ENCODE measurements at places on chromosomes 6 and 20. TPM values are rescaled to one million over a fixed set of nuclear protein-coding genes. Genes with fewer than 3 reads are reported as not detected.

DNA sequence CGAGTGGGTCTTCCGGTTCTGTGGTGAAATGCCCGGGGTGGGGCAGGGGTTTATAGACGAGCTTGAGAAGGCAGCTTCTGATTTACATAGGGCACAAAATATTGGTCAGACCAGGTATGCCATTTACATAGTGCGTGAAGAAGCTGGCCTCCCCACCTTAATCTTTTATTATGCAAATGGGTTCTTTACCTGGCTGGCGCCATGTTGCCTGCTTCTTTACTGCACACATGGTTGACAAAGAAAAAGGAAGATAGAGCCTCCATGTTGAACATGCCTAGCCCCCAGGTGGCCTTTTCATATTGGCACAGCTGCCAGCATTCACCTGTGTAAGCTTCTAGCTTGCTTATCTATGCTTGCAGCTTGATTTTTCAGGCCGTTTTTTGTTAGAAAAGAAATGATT lies 276.2 kb downstream of the PHACTR1 start:
- DNase-seq, result no peak

Gene TRIM15
- 0.14 TPM for polyA plus RNA-seq

GRCh38 chr20:15491575-15491974 lies 1081.7 kb downstream of the KIF16B start:
- DNase-seq, result no peak

DNA sequence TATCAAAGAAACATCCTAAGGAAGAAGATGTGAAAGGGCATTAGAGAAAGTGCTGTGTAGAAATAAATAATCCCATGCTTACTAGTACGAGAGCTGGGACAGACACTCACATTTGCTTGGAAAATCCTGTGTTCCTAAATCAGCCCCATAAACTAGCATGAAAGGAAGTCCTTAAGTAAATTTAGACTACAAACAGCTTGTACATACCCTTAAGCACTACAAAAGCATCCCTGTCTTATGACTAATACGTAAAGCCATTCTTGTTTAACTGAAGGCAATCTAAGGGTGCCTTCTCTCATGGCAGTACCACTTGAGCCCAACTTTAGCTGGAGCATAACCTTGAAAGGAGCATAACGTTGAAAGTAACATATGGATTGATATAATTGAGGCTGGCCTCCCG lies 15.4 kb upstream of the FOXQ1 start:
- no peak for DNase-seq

Gene CLDN20
- 1.4 TPM for polyA plus RNA-seq

DNA sequence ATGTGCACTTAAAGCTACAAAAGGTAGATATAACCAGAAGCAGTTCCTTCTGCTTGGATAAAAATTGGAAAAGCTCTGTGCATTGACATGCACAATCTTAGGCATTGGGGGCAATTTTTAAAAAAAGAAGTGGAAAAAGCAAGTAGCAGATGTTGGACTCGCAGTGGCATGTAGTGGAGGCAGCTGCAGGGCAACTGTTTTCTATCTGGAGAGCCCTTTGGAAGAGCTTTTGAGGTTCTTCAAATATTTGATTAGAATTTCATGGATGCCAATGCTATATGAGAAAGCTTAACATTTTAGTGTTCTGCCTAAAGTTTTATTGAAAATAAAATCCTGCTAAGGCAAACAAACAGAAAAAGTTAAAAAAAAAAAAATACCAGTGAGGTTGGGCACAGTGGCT lies 388.3 kb upstream of the RNF217 start:
- DNase-seq, result no peak

GRCh38 chr20:647479-648019 lies 5.5 kb downstream of the SRXN1 start:
- no peak for DNase-seq

Gene POPDC3
- polyA plus RNA-seq, result 0.19 TPM

Gene SLC44A4
- polyA plus RNA-seq, result 82.8 TPM

Gene ECT2L
- polyA plus RNA-seq, result 0.20 TPM

GRCh38 chr6:2543321-2543720 lies 207.4 kb downstream of the MYLK4 start:
- no peak for DNase-seq

DNA sequence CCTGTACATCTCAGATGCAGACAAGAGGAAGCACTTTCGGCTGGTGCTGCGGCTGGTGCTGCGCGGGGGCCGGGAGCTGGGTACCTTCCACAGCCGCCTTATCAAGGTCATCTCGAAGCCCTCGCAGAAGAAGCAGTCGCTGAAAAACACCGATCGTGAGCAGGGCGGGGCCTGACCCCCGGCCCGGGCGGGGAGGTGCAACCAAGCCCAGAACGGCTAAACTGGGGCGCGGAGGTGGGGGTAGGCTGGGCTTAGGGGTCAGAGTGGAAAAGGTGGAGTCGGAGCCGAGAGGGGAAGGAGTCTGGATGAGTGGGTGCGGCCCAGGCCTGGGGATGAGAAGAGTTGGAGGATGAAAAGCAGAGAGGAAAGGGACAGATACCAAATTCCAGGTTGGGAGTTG lies 4.1 kb upstream of the MATN4 start:
- DNase-seq, result no peak

- DNase-seq, result no peak
These were observed 101.5 kb downstream of the POPDC3 start for GRCh38 chr6:105078386-105078708.

DNA sequence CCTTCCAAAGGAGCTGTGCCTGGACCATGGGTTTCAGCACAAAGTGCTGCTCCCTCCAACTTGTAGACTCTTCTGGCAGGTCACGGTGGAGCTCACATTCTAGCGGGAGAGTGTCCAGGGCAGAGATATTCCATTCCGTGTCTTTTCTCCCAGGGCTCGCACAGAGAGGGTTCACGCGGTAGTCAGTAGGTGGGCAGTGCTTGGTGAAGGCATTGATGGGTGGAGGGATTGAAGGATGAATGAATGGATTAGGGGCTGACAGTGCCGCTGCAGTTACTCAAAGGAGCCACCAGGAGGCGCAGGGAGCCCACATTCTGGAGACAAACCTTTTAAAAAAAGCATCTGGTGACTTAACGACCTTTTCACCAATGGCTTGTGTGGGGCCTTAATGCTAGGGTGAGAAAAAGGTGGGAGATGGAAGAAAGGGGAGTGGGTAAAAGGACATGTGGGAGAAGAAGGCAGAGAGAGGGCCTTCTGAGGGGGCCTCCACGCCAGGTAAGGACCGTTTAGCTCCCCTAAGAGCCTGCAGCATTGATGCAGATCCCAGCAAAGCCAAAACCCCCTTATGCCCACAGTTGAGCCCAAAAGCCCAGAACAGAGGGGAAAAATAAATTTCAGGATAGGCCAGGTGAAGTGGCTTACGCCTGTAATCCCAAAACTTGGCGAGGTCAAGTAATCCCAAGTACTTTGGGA lies 17.5 kb upstream of the FAM110A start:
- no peak for DNase-seq

DNA sequence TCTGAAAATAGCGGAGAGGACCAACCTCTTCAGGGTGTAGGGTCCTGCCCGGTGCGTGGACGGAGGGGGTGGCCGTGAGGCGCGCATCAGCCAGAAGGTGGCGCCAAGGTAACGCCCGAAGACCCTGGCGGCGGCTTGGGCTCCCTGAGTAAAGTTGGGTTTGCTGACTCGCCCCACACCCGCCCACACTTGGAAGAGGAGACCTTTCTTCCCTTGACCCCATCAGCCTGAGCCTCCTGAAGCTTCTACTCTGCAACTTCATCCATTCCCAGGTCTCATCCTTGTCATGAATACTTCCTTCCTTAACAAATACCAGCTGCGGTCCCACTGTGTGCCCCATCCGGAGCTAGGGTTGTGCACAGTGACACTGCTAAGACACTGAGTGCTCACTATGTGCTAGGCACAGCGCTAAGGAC lies 14.6 kb downstream of the CD40 start:
- DNase-seq, result peak; percentile 38

- no peak for DNase-seq
These were observed 70.6 kb upstream of the DST start for GRCh38 chr6:56713254-56713672.

GRCh38 chr20:50691573-50692551 lies 520 bp upstream of the RIPOR3 start:
- no peak for DNase-seq

GRCh38 chr6:126620719-126621118 lies 280.8 kb downstream of the CENPW start:
- DNase-seq, result no peak

DNA sequence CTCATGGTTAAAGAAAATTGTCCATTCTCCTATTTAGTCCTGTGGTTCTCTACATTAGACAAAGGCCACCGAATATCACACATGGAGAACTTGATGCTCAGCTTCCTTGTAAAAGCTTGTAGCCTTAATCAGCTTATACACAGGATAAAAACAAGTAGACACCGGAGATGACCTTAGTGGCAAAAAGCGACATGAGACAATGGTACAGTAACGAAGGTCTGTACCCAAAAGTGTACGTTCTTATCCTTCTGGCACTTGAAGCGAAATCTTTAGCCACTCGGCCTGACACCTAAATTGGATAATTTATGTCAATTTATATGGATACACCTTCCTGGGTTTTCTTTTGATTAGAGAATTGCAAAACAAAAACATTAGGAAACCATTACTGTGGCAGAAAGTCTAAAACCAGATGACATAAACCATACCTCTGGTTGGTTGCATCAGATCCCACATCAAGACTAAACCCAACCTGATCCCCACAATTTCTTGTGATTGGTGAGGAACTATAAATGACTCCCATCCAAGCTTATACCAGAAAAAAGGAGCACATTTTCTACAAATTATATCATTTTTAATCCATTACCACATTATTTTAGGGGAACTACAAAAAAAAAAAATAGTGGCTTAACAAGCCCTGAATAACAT lies 6.1 kb downstream of the RBM39 start:
- DNase-seq, result no peak

DNA sequence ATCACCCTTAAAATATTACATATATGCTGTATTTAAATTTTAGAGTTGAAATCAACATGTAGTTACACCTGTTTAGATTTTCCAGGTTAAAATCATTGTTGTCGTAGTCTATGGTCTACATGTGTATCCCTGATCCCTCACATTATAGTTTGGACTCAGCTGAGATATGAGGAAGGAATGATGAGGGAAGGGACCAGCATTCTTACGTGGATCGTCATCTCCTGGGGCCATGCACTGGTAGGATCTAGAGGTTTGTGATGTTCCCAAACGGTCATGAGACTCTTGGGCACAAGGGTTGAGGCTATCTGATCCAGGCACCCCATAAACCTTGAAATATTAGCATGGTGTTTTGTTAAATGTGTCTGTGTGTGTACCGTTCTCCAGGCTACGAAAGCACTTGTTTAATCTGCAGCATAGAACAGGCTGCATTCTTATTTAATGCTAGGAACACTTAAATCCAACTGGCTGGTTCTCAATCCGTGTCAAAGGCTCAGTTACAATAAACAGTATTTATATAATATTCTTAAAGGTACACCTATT lies 55.4 kb downstream of the IPCEF1 start:
- DNase-seq, result no peak

DNA sequence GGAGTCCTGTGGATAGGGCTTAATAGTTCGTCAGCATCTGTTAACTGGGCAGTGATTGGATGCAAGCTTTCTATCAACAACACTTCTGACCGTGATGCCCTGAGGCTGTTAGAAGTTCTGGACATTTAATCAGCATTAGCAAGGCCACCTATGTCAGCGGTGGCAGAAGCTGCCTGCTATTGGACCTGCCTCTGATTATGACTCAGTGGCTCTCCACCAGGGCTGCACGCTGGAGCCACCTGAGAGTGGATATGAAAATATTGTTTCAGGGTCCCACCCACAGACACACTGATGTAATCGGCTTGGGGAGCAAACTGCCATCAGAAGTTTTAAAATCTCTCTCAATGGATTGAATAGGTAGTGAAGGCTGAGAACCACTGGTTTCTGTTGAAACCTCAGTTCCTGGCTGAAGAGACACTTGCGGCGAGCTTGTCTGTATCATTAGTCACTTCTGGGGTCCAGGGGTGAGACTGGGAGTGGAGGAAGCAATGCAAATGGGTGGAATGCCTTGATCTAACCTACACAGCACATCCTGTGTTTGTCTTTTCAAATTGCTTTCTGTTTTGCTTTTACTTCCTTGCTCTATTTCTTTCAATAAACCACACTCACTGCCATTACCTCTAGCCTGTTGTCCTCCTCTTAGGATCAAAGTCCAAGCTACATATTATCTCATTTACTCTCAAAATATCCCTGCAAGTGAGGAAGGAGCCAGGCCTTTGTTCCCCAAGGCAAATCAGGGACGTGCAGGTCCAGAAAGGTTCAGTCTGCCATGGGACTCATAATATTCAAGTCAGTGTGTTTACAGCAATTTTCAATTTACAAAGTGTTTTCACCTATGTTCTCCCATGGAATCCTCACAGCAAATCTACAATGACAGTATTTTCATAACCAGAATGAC lies 4.2 kb downstream of the CLIC5 start:
- DNase-seq, result no peak

GRCh38 chr20:63378626-63379025 lies 17.5 kb upstream of the CHRNA4 start:
- no peak for DNase-seq

Gene LGSN
- 0.96 TPM for polyA plus RNA-seq

Gene C6orf141
- polyA plus RNA-seq, result 1.3 TPM

Gene SNX21
- polyA plus RNA-seq, result 10.8 TPM

DNA sequence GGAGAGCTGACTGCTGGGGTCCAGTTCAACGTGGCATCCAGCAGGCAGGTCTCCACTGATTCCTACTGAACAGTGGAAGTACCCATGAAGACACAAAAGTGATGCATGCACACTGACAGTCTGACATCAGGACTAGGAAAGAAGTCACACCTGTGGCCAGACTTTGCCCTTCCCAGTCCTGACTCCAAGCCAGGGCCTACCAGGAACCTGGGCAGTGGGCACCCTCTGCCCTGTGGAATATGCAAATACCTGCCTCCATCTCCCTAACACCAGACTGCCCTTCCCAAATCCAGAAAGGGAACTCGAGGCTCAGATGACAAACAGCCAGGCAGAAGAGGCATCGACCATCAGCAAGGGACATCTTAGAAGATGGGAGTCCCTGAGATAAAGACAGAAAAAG lies 50.9 kb downstream of the SLC23A2 start:
- no peak for DNase-seq

DNA sequence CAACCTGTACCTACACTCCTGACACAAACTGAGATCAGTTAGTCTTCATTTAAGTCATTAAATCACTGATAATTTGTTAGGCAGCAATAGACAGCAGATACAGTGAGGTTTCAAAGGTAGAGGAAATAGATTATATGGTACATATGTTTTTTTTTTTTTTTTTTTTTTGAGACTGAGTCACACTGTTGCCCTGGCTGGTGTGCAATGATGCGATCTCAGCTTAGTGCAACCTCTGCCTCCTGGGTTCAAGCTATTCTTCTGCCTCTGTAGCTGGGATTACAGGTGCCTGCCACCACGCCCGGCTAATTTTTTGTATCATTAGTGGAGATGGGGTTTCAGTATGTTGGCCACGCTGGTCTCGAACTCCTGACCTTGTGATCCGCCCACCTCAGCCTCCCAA lies 38.2 kb upstream of the KIF13A start:
- DNase-seq, result no peak

Gene TMEM217
- 2.5 TPM for polyA plus RNA-seq

DNA sequence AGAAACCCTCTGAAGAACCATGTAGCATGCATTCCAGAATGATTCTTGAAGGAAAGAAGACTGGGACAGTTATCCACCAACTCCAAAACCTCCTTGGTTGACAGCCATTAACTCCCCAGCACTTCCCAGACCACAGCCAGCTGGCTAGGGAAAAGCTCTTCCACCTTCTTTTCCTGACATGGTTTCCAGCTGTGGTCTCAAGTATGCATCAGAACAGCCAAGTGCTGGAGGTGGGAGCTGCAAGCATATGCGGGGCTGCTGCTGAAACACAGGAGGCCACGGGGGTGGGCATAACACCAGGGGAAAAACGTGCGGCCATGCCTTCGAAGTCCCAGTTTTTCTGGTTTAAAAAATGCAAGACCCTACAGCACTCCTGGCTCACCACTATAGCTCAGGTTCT lies 108.0 kb upstream of the FAM184A start:
- no peak for DNase-seq
